ENCODE measurements at places on chromosomes 2 and 18. TPM values are rescaled to one million over a fixed set of nuclear protein-coding genes. Genes with fewer than 3 reads are reported as not detected.
A peak's percentile ranks its signal among the peaks of the same experiment; 100 is the strongest.

DNA sequence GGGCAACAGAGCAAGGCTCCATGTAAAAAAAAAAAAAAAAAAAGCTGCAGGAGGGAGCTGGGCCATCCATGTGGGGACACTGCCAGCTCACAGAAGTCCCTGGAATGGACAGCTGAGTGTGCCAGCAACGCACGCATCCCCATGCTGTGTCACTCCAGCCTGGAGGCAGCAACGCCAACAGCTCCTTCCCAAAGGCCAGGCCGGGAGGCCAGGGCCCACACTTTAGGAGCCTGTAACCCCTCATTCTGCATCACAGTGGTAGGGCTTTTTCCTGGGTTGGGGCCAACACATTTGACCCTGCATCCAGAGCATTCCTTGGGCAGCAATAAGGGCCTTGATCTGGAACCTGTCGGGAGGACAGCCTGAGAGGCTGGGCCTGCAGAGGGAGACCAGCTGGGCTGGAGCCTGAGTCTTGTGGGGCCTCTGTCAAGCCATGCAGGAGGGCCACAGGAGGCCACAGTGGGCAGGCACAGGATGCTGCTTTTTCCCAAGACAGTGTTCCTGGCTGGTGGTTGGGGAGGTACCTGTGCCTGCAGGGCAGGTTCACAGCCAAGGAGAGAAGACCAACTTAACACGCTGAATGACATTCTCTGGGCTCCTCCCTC lies 16.8 kb upstream of the KCNK3 start:
- DNase-seq = no peak

- DNase-seq = no peak
These were observed 396.4 kb upstream of the TNP1 start for GRCh38 chr2:217256251-217256650.

DNA sequence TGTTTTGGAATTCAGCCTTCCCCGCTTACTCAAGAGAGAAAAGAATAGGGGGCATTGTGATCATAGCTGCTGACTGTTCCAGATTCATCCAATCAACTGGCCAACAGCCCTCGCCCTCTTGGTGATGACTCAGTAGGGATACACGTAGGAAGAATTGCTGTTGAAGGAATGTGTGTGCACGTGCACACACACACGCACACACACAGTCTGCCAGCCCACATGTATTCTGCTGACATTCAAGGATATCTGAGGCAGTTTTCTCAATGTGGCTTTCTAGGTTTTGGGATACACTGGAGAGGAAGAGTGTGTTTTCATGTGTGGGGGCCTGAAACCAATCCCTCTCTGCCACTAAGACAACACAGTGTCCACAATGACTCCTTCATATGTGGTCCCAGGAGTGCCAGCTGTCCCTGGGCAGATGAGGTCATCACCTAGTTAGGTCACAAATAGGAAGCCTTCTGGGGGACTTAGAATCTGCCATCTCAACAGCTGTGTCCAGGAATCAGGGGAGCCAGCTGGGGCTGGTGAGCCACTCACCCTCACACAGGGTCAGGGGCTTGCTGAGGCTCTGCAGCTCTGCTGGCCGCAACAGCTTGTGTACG lies 352.6 kb downstream of the SS18 start:
- DNase-seq = peak; percentile 95

DNA sequence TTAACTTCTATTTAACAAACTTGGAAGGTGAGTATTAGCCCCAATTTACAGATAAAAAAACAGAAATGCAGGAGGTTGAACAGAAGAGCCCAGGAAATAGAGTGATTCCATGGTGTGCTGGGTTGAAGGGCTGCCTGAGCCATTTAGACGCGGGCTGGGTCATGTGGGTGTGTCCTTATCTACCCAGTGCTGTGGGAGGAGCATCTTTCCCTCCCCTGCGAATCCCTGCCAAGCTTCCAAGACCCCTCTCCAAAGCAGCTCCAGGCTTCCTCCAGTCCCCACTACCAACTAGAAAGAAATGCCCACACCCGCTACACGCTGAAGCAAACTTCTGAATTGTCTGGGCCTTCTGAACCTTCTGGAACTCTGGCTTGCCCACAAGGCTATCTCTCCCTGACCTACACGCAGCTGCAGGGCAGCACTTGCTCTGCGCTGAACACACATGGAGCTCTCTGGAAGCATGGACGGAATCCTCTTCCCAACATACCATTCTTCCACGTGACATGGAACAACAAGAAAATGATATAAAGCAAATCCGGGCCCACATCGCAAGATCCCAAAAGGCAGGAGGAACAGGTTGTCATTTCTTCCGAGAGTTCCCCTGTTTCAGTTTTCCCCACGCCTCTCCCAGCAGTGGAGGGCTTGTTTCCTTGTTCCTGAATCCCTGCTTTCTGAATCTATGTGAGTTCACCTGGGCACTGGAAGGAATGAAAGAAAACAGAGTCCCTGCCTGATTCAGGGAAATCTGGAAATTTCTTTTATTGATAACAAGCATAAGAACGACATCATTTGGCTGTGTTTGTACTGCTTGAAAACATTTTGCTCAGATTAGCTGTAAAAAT lies 562.7 kb upstream of the ID2 start:
- no peak for DNase-seq

GRCh38 chr2:173962031-173962430 lies 3.1 kb downstream of the SP3 start:
- peak; percentile 44 for DNase-seq

GRCh38 chr2:149819356-149819957 lies 231.9 kb upstream of the MMADHC start:
- no peak for DNase-seq

DNA sequence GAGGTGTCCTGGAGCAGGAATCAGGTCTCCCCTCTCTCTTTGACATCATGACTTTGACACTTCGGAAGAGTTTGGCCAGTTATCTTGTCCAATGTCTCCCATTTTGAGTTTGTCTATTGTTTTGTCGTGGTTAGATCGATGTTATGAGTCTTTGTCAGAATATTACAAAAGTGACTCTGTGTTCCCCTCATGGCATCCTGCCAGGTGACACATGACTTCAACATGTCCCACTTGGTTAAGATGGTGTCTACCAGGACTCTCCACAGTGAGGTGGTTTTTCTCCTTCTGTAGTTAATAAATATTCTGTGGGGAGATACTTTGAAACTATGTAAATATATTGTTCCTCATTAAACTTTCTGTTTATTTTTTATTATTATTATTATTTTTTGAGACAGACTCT lies 76.6 kb upstream of the BZW1 start:
- no peak for DNase-seq

GRCh38 chr18:62741118-62741566 lies 25.8 kb downstream of the PHLPP1 start:
- DNase-seq = no peak

DNA sequence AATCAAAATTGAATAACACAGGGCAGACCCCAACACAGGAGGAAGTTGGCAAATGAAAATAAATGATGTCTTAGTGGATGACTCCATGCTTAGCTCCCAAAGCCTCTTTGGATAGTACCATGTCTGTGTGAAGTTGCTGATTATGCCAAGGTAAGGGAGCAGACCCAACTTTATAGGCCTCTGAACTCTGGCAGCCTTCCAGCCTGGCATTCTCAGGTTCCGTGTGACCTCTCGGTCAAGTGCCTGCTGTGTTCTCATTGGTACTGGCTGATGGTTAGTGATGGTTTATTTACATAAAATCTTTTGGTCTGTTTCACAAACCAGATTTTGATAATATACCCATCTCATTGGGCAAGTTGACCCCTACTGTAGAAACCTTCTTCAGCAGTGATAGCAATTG lies 112.2 kb upstream of the TTC39C start:
- no peak for DNase-seq

DNA sequence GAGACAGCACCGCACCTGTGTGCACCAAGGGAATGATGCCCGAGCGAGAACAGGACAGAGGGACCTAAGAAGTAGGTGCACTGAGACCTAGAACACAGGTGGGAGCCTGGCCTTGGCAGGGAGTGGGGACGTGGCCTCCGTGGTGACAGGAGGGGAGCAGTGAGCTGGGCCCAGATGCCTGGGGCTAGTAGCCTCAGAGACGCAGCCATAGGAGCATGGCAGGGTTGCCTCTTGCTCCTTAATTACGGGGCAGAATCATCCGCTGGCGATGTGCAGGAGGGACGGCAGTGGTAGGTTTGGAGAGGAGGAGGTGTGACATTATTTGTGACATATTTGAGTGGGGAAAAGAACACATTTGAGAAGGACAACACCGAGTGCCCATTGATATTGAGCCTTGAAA lies 57.0 kb upstream of the HPCAL1 start:
- DNase-seq = no peak

- DNase-seq = no peak
These were observed 54.9 kb downstream of the EPHA4 start for GRCh38 chr2:221517146-221517695.

PROC gene
- not detected for polyA plus RNA-seq

ACMSD gene
- 0.46 TPM for polyA plus RNA-seq

KCNIP3 gene
- 5.8 TPM for polyA plus RNA-seq

Measured in muscle of back (tissue), 13 donors.